Smooth muscle cell of the pulmonary artery (primary cell): ENCODE measurements at places on chromosomes 3 and 15. TPM values are rescaled to one million over a fixed set of nuclear protein-coding genes. Genes with fewer than 3 reads are reported as not detected.

The GOLGA6L7 gene
- total RNA-seq, result not detected in 2 replicates

The REC114 gene
- not detected in 2 replicates for total RNA-seq

The KLHL25 gene
- 5.7 and 6.3 TPM in 2 replicates for total RNA-seq

The FGF12 gene
- 0.03 and 0.07 TPM in 2 replicates for total RNA-seq

The PAQR5 gene
- 0.03 and 2.7 TPM in 2 replicates for total RNA-seq

The RAB6B gene
- 1.7 and 4.2 TPM in 2 replicates for total RNA-seq

The UBAP1L gene
- total RNA-seq, result 2.2 and 2.4 TPM in 2 replicates

The PPIP5K1 gene
- total RNA-seq, result 23.7 and 31.9 TPM in 2 replicates
